GM12864 (cell line): ENCODE measurements at places on chromosomes 16 and 17.

- DNase-seq, result no peak
Observed at GRCh38 chr17:70271672-70272071, 102.3 kb downstream of the KCNJ2 start.

DNA sequence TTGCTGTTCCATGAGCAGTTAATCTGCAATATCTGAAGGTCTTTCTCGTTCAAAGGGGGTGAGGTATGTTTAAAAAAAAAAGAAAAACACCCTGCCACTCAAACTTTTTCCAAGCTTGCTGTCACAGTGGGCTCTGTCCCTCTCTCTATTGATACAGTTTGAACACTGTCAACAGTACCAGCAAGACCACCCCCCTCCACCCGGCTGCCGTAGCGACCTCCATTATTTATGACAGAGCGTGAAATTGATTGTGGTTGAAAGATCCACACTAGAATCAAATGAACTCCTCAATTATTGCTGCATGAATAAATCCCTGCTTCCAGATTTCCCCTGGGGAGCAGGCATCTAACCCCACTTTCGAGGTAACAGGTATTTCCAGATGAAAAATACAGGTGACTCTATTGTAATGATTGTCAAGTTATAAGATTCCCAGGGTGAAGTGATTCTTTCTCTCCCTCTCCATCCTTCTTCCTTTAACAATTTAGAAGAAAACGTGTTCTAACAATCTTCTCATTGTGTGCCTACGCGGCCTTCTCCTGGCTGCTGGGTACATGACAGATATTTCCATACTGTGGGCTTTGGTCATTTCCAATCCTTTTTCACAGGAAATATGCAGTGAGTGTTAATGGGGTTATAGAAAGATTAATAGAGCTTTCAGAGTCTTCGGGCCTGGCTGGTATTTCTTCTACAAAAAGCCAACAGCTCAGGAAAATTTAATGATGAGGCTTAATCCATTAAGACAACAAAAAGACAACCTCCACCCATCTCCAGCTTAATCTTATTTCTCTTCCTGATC, 135.7 kb upstream of the C16orf82 start:
- DNase-seq, result no peak

DNA sequence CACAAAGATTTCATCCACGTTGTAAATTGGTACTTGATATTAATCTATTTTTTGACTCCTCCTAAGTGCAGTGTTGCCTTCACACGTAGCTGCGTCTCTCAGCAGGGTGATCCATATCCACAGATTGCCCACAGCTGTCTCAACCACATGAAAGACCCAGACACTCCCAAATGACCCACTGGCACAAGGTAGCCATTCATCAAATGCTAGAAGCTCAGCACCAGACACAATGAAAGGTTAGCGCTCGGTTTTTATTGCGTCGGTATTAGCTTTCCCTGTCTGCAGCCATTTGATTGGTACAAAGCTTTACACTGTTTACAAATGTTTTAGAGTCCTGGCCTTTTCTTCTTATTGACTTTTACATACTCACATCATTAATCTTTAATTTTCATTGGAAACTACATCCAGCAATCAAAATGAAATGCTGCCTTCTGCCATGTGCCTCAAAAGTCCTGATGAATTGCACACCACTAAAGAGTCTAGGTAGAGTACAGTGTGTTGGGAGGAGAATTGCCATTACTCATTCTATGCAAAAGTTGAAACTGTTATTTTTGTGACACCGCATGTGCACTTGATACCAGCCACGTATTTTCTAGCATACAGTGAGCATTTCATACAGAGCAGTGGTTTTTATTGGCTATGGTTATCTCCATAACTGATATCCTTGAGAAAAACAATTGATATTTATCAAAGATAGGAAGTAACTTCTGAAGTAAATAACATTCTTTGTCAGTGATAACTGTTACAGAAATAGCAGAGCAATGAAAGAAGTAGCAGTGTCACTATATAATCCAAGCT, 127.3 kb upstream of the NUDT7 start:
- no peak for DNase-seq

- DNase-seq, result no peak
Observed at GRCh38 chr17:11005940-11006339, 168.1 kb upstream of the PIRT start.

DNA sequence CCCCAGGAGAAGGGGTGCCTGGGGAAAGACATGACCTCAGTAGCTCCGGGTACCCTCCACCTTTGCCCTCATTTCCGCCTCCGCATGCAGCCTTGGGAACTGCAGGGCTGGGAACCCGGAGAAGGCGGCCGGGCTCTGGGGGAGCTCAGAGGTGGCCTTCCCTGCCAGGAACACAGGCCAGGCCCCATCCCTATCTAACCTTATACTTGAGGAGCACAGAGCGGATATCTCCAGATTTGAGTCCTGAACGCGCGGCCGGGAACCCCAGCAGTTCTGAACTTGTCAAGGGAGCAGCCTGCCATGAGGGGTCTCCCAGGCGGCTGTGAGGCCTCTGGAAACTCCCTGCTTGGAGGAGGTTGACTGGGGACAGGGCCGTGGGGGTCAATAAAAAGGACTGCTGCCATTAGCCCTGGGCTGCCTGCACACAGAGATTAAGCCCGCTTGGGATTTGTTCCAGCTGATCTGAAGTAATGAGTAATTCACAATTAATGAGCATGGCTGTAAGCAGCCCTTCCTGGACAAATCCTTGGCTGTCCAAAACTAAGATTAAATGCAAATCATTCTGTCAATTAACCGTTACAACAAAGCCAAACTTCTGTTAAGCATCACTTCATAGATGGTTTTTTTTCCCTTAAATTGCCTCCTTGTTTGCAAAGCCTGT, 26.3 kb upstream of the METRNL start:
- no peak for DNase-seq
